Ascending aorta (tissue), 2 donors: ENCODE measurements at places on chromosomes 7 and 10. TPM values are rescaled to one million over a fixed set of nuclear protein-coding genes. Genes with fewer than 3 reads are reported as not detected.

The DLX5 gene
- not detected for total RNA-seq

The VAX1 gene
- total RNA-seq: not detected

The PNLIP gene
- total RNA-seq: not detected

The OR2A1 gene
- total RNA-seq: not detected

The LLCFC1 gene
- total RNA-seq: not detected

The INHBA gene
- total RNA-seq: 41.5 TPM

The TMEM184A gene
- not detected for total RNA-seq

The GIMAP2 gene
- 12.3 TPM for total RNA-seq

The TFR2 gene
- not detected for total RNA-seq

The OR2A12 gene
- total RNA-seq: not detected

DNA sequence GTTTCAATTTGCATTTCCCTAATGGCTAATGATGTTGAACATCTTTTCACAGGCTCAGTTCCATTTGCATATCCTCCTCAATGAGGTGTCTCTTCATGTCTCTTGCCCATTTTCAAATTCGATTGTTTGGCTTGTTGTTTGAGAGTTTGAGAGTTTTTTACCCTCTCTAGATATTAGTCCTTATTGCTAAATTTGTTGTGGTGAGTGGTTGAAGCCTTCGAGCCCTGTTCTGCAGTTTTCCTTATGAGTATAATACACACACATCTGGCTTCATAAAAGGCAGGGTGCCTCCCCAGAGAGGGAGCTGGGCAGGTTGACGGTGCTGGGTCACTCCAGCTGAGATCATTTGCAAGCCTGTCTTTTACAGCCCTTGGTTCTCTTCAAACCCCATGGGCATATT, 65.1 kb downstream of the RGS10 start:
- DNase-seq: no peak
- H3K4me3 ChIP-seq: no peak overlapping the region
- no peaks in the 10 kb centered on the region for H3K27me3 ChIP-seq
- no peaks in the 10 kb centered on the region for H3K36me3 ChIP-seq

DNA sequence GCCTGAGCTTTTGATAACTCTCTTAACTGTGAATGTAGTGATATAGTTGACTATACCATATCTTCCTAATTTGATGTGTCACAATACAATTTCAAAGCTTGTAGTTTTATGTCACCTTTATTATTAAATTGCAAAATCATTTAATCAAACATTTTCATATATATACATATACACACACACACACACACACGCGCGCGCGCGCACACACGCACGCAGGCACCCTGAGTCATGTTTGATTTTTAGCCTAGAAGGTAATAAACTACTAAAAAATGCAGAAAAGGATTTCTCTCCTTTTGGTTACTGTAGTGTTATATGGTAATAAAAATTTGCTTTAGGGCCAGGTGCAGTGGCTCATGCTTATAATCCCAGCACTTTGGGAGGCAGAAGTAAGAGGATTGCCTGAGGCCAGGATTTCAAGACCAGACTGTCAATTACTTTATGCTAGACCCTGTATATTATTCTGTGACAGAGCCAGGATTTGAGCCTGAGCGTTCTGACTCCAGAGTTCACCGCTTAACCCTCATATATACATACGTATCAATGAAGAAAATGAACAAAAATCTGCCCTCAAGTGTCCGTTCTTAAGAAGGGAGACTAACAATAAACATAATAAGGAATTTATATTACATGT, 89.6 kb downstream of the PODXL start:
- H3K4me1 ChIP-seq: peaks cover 5% of the 10 kb centered on the region
- H3K36me3 ChIP-seq: peaks cover 56% of the 10 kb centered on the region
- H3K27ac ChIP-seq: no peak overlapping the region

- H3K36me3 ChIP-seq: no peaks in the 10 kb centered on the region
- H3K4me1 ChIP-seq: no peaks in the 10 kb centered on the region
- no peaks in the 10 kb centered on the region for H3K27me3 ChIP-seq
- peak overlapping the region; percentile 50 for H3K27ac ChIP-seq
- no peak overlapping the region for H3K4me3 ChIP-seq
These were observed 33.9 kb downstream of the CCM2 start for GRCh38 chr7:45033931-45034290.

DNA sequence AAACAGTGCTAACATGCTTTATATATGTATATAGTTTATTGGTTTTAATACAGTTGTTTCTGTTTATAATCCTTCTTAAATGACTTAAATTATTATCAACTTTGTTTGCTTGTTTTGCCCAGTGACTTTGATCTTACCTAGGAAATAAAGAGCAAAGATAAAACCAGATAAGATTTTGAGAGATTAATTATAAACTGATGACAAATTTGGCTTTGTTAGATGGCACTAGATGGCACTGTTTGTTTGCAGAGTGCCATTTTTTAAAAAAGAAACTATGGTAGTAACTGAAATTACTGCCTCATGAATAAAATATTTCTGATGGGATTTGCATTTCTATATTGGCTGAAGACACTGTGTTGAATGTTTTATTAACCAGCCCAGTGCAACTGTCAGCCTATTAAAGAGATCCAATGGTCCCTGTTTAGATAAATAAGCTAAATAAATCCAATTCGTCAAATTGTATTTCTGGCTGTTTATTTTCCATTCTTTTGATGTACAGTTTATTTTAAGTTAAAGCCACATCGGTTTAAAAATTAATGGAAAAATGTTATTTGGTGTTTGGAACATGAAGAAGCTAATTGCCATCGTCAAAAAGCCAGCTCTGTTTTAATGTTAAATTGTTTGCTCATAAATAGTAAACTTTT, 28.7 kb downstream of the VTI1A start:
- DNase-seq: no peak
- no peaks in the 10 kb centered on the region for H3K4me1 ChIP-seq
- H3K27ac ChIP-seq: no peak overlapping the region
- no peak overlapping the region for H3K4me3 ChIP-seq
- H3K27me3 ChIP-seq: no peaks in the 10 kb centered on the region

DNA sequence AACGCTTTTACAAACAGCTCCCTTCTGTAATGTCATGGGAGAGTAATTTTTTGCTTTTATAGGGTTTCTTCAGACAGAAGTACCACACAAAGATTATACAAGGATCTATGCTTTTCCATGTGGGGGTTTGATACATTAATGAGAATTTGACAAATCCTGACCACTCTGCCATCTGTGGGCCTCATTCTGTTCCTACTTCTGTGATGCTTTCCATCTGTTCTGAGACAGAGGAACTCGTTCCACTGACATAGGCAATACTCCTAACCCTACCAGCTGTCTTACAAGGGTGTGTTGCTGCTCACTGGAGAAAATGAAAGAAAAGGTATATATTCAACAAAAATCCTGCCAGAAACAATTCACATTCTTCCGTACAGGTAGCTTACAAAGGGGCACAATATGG, 59.4 kb upstream of the NAMPT start:
- no peaks in the 10 kb centered on the region for H3K4me1 ChIP-seq
- no peaks in the 10 kb centered on the region for H3K36me3 ChIP-seq
- no peaks in the 10 kb centered on the region for H3K27me3 ChIP-seq
- no peak overlapping the region for H3K27ac ChIP-seq
- no peak for DNase-seq
- H3K4me3 ChIP-seq: no peak overlapping the region

- no peaks in the 10 kb centered on the region for H3K27me3 ChIP-seq
- no peak for DNase-seq
- H3K27ac ChIP-seq: no peak overlapping the region
- no peaks in the 10 kb centered on the region for H3K36me3 ChIP-seq
- H3K4me1 ChIP-seq: peaks cover 15% of the 10 kb centered on the region
These were observed 434.9 kb upstream of the KLF6 start for GRCh38 chr10:4219901-4220300.

DNA sequence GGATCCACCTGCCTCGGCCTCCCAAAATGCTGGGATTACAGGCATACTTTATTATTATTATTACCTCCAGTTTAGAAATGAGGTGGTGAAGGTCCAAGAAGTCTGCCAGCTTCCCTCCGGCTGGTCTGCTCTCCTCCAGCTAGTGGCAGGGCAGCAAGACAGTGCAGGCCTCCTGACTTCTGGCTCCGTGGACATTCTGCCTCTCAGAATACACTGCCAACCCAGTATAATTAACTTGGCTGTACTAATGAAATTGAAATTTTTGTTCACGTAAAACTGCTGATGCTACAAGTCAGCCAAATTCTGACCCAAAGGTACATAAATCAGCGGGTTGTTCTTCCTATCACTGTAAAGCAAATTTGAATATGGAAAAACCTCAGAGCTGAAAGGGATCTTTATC, 7.6 kb upstream of the PDE1C start:
- H3K4me3 ChIP-seq: no peak overlapping the region
- no peak for DNase-seq
- H3K4me1 ChIP-seq: no peaks in the 10 kb centered on the region
- no peaks in the 10 kb centered on the region for H3K36me3 ChIP-seq

GRCh38 chr10:101065481-101066145, 3.8 kb downstream of the KAZALD1 start:
- H3K4me1 ChIP-seq: peaks cover 46% of the 10 kb centered on the region
- peak overlapping the region; percentile 74 for H3K27ac ChIP-seq
- peak overlapping the region; percentile 64 for H3K4me3 ChIP-seq
- no peaks in the 10 kb centered on the region for H3K27me3 ChIP-seq
- H3K36me3 ChIP-seq: no peaks in the 10 kb centered on the region
- DNase-seq: no peak

- peaks cover 14% of the 10 kb centered on the region for H3K4me1 ChIP-seq
- H3K36me3 ChIP-seq: no peaks in the 10 kb centered on the region
- H3K27ac ChIP-seq: peak overlapping the region; percentile 98
- DNase-seq: no peak
- peak overlapping the region; percentile 96 for H3K4me3 ChIP-seq
These were observed 466 bp upstream of the DNAJB12 start for GRCh38 chr10:72355214-72355555.

GRCh38 chr7:2521952-2522591, 2.5 kb downstream of the LFNG start:
- no peak overlapping the region for H3K27ac ChIP-seq
- peaks cover 26% of the 10 kb centered on the region for H3K27me3 ChIP-seq
- peaks cover 6% of the 10 kb centered on the region for H3K4me1 ChIP-seq
- no peaks in the 10 kb centered on the region for H3K36me3 ChIP-seq
- peak overlapping the region; percentile 16 for H3K4me3 ChIP-seq
